Stimulated activated CD4-positive, alpha-beta T cell treated with anti-CD3 and anti-CD28 coated beads, Interleukin-1b, Interleukin-23, amount 100 ng/mL, for 1 hour (primary cell): ENCODE measurements at places on chromosomes 5 and 9.

DNA sequence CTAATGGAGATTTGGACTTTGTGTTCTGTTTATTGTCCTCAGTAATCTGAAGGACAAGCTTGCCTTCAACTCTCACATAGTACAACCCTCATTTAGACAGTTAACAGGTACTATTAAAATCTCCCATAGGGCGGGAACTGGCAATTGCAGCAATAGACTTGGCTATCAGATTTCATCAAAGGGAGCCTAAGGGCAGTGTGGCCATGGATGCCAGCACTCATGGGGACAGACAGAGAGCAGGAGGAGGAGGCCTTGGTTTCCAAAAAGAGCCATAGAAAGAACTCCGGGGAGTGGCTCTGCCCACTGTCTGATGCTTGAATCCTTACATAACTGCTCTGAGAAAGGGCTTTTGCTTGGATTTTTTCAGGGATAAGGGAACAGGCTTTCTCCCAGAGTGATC lies 6.8 kb downstream of the SLC36A1 start:
- no peak for DNase-seq

GRCh38 chr5:179226696-179227095 lies 118.6 kb downstream of the ADAMTS2 start:
- no peak for DNase-seq

DNA sequence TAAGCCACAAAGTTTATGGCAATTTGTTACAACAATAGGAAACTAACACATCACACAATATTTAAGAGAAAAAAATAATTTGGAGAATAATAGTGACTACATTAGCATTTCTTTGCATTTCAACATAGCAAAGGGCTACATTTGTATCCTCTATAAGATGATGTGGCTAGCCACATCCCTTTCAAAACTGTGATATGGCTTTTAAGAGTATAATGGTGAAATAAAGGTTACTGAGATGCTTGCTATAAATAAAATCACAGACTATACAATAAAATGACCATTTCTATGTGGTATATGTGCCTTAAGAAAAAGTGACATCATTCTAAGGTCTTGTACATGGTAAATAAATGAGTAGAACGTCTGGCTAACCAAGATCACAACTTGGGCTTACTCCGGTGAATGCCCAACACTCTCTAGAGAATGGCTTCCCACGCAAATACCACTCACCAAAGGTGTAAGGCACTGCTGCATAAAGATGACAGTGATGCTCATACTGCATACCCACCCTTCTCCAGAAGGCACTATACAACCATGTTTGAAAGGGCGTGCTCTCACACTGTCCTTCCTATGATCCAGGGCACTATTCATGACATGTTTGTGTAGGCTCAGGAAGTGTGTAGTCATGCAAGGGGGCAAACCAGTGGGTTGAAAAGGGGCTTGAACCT lies 286.5 kb downstream of the MLLT3 start:
- DNase-seq, result no peak

GRCh38 chr5:173646692-173647091 lies 30.2 kb upstream of the BOD1 start:
- no peak for DNase-seq

DNA sequence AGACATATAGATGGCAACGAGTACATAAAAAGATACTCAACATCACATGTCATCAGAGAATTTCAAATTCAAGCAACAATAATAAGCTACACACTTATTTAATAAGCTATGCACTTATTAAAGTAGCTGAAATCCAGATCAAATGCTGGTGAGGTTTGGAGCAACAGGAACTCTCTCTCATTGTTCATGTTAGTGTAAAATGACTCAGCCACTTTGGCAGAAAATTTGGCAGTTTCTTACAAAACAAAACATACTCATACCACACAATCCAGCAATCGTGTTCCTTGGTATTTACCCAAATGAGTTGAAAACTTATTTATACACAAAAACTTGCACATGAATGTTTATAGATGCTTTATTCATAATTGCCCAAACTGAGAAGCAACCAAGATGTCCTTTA lies 131.5 kb upstream of the NFIL3 start:
- DNase-seq, result no peak

DNA sequence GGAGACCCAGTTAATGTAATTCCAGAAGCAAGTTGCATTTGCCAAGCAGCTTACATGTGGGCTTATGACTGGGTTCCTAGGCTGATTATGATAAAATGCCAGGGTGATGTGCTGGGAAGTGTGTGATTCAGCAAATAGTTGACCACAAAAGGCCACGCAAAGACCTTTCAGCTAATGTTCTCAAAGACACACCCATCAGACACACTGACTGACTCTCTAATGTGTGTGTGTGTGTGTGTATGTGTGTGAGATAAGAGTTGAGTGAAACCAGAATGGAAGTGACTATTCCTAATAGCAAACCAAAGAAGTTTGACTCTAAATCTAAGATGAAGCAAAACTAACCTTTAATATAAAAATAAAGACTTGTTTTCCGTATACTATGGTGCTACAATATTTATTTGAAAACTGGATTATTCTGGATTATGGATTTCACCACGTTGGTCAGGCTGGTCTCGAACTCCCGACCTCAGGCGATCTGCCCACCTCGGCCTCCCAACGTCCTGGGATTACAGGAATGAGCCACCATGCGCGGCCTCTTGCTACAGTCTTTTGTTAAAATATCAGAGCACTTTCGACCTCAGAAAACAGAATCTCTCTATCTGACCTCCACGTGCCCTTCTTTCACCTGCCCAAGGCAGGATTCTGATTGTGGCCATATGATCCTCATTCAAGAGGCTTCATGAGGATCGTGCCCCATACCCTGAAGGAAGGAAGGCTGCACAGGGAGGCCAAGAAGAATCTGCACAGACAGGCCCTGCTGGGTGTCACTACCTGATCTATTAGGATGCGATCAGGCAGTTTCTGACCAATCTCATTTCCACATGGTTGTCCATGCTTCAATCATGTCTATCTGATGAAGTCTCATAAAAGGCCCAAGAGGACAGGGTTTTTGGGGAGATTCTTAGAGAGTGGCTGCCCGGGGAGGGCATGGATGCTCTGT lies 75.6 kb downstream of the USP20 start:
- DNase-seq, result no peak

DNA sequence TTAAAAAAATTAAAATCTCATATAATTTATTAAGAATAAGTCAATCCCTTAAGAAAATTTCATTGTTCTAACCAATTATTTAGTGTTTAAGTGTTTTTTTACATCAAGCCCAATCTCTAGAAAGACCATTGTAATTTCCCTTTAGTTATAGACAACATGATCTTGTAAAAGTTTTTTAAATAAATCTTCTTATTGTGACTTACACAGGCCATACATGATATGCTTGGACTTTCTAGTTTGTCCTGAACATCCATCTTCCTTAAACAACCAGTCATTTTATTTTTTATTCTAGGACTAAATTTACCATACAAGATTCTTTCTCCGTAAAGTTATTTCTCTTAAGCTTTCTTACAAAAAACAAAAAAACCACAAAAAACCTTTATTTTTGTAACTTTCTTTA lies 126.5 kb upstream of the MAST4 start:
- no peak for DNase-seq

- no peak for DNase-seq
Measured at GRCh38 chr9:100084128-100084453, 14.7 kb downstream of the ERP44 start.

GRCh38 chr5:180792287-180792964 lies 10.2 kb downstream of the MGAT1 start:
- DNase-seq, result no peak
